ENCODE measurements at places on chromosomes 16 and 17. TPM values are rescaled to one million over a fixed set of nuclear protein-coding genes. Genes with fewer than 3 reads are reported as not detected.

EXOC3L1 gene
- not detected for total RNA-seq

FOXN1 gene
- total RNA-seq: not detected

HEATR9 gene
- 0.21 TPM for total RNA-seq

OTOP2 gene
- total RNA-seq: not detected

EMC6 gene
- total RNA-seq: 63.6 TPM

OR1D2 gene
- total RNA-seq: not detected

DNASE1 gene
- total RNA-seq: 7.9 TPM

PYDC1 gene
- total RNA-seq: not detected

MIEF2 gene
- 8.3 TPM for total RNA-seq

CHST4 gene
- 0.82 TPM for total RNA-seq

TPPP3 gene
- total RNA-seq: not detected

CA4 gene
- total RNA-seq: not detected

KRTAP3-2 gene
- not detected for total RNA-seq

GALR2 gene
- total RNA-seq: 0.24 TPM

RUNDC1 gene
- total RNA-seq: 9.5 TPM

ZG16B gene
- 7.5 TPM for total RNA-seq

MT1F gene
- total RNA-seq: 1.1 TPM

STX8 gene
- total RNA-seq: 47.9 TPM

TMEM100 gene
- total RNA-seq: not detected

RNF222 gene
- not detected for total RNA-seq

DCXR gene
- 119 TPM for total RNA-seq

RNPS1 gene
- total RNA-seq: 258 TPM

KRTAP9-8 gene
- not detected for total RNA-seq

HOXB9 gene
- total RNA-seq: 0.16 TPM

CTRB2 gene
- total RNA-seq: 8.9 TPM

RAMP2 gene
- 0.43 TPM for total RNA-seq

TRAF4 gene
- 171 TPM for total RNA-seq

TAF1C gene
- 32.6 TPM for total RNA-seq
